ENCODE measurements at places on chromosomes 3 and 15. TPM values are rescaled to one million over a fixed set of nuclear protein-coding genes. Genes with fewer than 3 reads are reported as not detected.

- DNase-seq, result no peak
Measured at GRCh38 chr3:175005881-175006280, 146.7 kb downstream of the NAALADL2 start.

GRCh38 chr3:16205156-16205870 is 30.8 kb downstream of the GALNT15 start:
- DNase-seq, result no peak

GRCh38 chr15:39682366-39682765 is 100.3 kb downstream of the FSIP1 start:
- no peak for DNase-seq

- DNase-seq, result no peak
Measured at GRCh38 chr3:16428612-16429011, 84.9 kb downstream of the RFTN1 start.

GRCh38 chr3:176796371-176796770 is 400.9 kb downstream of the TBL1XR1 start:
- no peak for DNase-seq

The IL5RA gene
- 1.0 TPM for total RNA-seq

The NMB gene
- 1.9 TPM for total RNA-seq

Measured in Right ventricle myocardium superior (tissue), 1 donor.